ENCODE measurements at places on chromosomes 4 and X. TPM values are rescaled to one million over a fixed set of nuclear protein-coding genes. Genes with fewer than 3 reads are reported as not detected.

FATE1 gene
- total RNA-seq: not detected

HSFX4 gene
- not detected for total RNA-seq

COMMD8 gene
- 28.0 TPM for total RNA-seq

SPIN2A gene
- under 0.01 TPM for total RNA-seq

FAT4 gene
- 1.4 TPM for total RNA-seq

TDO2 gene
- total RNA-seq: under 0.01 TPM

CHIC2 gene
- 37.9 TPM for total RNA-seq

SCRG1 gene
- total RNA-seq: not detected

SPATA4 gene
- 0.14 TPM for total RNA-seq

USP26 gene
- not detected for total RNA-seq

ARHGAP10 gene
- 26.7 TPM for total RNA-seq

EDNRA gene
- total RNA-seq: 8.8 TPM

DCAF4L1 gene
- 0.36 TPM for total RNA-seq

FMR1NB gene
- not detected for total RNA-seq

LRPAP1 gene
- total RNA-seq: 193 TPM

HAND2 gene
- not detected for total RNA-seq

EIF4E gene
- 253 TPM for total RNA-seq

SGMS2 gene
- total RNA-seq: 126 TPM

MAGED2 gene
- 65.3 TPM for total RNA-seq

CLGN gene
- total RNA-seq: 32.4 TPM

GPR119 gene
- not detected for total RNA-seq

NHSL2 gene
- not detected for total RNA-seq

CT45A5 gene
- not detected for total RNA-seq

RAB9B gene
- not detected for total RNA-seq

RAB41 gene
- total RNA-seq: not detected

TAF9B gene
- total RNA-seq: 4.4 TPM

MID1 gene
- total RNA-seq: 13.3 TPM

GLRB gene
- 6.2 TPM for total RNA-seq

PRSS12 gene
- 31.1 TPM for total RNA-seq

CYLC1 gene
- not detected for total RNA-seq

AKAP14 gene
- not detected for total RNA-seq

ADAMTS3 gene
- 0.78 TPM for total RNA-seq

All from nasal cavity respiratory epithelium epithelial cell of viscerocranial mucosa (primary cell).